ENCODE measurements at places on chromosomes 6 and 20. TPM values are rescaled to one million over a fixed set of nuclear protein-coding genes. Genes with fewer than 3 reads are reported as not detected.

DNA sequence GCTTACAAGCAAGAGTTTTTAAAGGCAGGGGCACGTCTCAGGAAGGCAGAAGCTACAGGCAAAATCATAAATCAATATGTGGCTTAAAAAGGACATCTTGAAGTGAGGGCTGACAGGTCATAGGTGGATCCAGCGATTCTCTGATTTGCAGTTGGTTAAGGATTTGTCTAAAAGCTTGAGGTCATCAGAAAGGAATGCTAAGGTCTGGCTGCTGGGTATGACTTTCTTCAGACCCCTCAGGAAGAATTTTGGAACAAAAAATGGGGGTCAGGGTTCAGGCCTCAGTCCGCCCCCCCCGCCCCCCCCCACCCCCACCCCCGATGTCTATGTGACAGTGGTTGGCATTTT is 261.9 kb downstream of the CDH4 start:
- H3K4me1 ChIP-seq: peaks cover 15% of the 10 kb centered on the region
- no peak overlapping the region for H3K27ac ChIP-seq
- no peaks in the 10 kb centered on the region for H3K27me3 ChIP-seq
- no peaks in the 10 kb centered on the region for H3K36me3 ChIP-seq
- no peak overlapping the region for H3K4me3 ChIP-seq
- DNase-seq: no peak

DNA sequence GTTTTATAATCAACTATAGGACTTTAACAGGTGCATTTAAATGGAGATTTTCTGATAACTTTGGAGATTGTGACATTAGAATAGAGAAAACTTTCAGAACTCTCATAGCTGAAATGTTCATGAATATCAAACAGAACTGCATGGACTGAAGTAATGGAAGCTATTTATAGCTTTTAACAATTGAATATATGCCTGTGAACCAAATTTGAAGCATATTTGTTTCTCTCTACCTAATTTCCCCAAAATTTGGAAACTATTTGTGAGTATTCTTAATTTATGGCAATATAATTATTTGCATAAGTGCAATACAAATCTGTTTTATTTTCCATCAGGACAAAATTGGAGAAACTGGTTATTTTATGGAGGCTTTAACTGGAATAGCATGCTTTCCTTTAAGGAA is 96.6 kb downstream of the PLG start:
- peaks cover 4% of the 10 kb centered on the region for H3K4me1 ChIP-seq
- no peaks in the 10 kb centered on the region for H3K36me3 ChIP-seq
- H3K27ac ChIP-seq: no peak overlapping the region
- no peak overlapping the region for H3K4me3 ChIP-seq
- no peaks in the 10 kb centered on the region for H3K27me3 ChIP-seq

DNA sequence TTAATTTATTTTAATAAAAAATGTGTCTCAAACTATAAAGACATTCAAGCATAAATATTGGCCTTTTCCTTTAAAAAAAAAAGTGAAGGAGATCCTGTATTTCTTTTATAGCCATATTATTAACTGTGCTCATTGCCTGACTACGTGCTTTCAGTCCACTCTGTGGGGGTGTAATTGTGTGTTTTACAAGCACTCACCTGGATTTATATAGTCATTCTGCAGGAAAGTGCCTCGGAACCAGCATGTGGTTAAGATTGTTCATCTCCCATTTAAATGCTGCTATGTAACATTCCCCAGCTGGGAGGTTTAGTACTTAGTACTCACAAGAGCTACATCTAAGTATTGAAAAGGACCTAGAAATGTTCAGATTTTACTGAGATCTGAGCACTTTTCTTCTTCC is 47.9 kb upstream of the SLC22A16 start:
- H3K4me1 ChIP-seq: peaks cover 9% of the 10 kb centered on the region
- no peak overlapping the region for H3K4me3 ChIP-seq
- no peaks in the 10 kb centered on the region for H3K27me3 ChIP-seq

GRCh38 chr6:120966321-120966720 is 368.0 kb downstream of the TBC1D32 start:
- H3K4me1 ChIP-seq: no peaks in the 10 kb centered on the region
- H3K27ac ChIP-seq: no peak overlapping the region
- DNase-seq: no peak
- no peak overlapping the region for H3K4me3 ChIP-seq
- H3K27me3 ChIP-seq: no peaks in the 10 kb centered on the region

- H3K4me3 ChIP-seq: no peak overlapping the region
- no peak overlapping the region for H3K27ac ChIP-seq
- no peaks in the 10 kb centered on the region for H3K36me3 ChIP-seq
- no peak for DNase-seq
These were observed 164.7 kb upstream of the CCN2 start for GRCh38 chr6:132115714-132116366.

- H3K4me1 ChIP-seq: peaks cover 42% of the 10 kb centered on the region
- H3K36me3 ChIP-seq: no peaks in the 10 kb centered on the region
- H3K27ac ChIP-seq: peak overlapping the region; percentile 94
These were observed 116.9 kb downstream of the TTLL2 start for GRCh38 chr6:167441715-167442206.

GRCh38 chr20:25300496-25301170 is 52.7 kb downstream of the PYGB start:
- H3K36me3 ChIP-seq: peaks cover 9% of the 10 kb centered on the region
- H3K27ac ChIP-seq: no peak overlapping the region
- H3K4me1 ChIP-seq: peaks cover 5% of the 10 kb centered on the region
- DNase-seq: peak; percentile 23
- H3K27me3 ChIP-seq: no peaks in the 10 kb centered on the region

DNA sequence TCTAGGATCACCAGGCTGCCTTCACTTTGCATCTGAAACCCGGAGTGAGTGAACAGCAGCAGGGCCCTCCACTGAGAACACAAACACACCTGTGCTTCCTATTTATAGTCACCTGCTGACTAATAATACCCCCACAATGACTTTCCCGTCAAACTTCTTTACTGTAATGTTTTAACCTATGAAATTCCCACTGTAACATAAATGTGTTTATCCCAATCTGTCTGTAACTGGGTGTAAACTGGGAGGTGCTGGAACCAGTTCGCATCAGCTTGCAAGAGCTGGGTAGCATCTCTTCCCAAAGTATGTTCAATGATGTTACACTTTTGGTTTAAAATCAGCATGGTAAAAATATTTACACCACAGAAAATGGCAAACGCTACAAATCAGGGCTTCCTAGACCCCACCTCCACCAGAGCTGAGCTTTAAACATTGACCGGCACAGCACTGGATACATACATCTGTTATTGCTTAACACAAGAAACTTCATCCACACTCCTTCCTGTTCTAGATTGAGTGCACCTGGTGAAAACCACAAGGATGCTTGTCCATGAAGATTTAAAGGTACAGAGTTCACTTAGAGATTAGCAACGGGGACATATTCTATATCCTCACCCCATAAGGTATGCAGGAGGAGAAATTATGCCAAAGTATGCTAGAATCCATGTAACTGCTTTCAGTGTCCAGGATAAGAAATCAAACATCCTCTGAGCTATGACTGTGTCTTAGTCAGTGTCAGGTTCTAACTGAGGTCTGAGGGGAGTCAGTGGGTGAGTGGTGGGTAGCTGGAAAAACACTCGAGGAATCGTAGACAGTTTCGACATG is 79.0 kb downstream of the ALDH8A1 start:
- no peak overlapping the region for H3K4me3 ChIP-seq
- H3K27me3 ChIP-seq: no peaks in the 10 kb centered on the region
- DNase-seq: no peak
- no peaks in the 10 kb centered on the region for H3K4me1 ChIP-seq
- H3K36me3 ChIP-seq: 0 out of 2 replicates have a peak, but pooled peaks cover 3% of the 10 kb centered on the region
- no peak overlapping the region for H3K27ac ChIP-seq

DNA sequence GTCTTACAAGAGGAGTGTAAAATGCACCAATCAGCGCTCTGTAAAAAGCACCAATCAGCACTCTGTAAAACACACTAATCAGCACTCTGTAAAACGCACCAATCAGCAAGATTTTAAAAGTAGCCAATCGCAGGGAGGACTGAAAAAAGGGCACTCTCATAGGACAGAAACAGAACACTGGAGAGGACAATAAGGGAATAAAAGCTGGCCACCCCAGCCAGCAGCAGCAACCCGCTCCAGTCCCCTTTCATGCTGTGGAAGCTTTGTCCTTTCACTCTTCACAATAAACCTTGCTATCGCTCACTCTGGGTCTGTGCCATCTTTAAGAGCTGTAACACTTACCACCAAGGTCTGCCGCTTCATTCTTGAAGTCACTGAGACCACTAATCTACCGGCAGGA is 1.7 kb upstream of the AIG1 start:
- peak; percentile 11 for DNase-seq
- H3K36me3 ChIP-seq: no peaks in the 10 kb centered on the region
- H3K27me3 ChIP-seq: no peaks in the 10 kb centered on the region
- peak overlapping the region; percentile 51 for H3K4me3 ChIP-seq

DNA sequence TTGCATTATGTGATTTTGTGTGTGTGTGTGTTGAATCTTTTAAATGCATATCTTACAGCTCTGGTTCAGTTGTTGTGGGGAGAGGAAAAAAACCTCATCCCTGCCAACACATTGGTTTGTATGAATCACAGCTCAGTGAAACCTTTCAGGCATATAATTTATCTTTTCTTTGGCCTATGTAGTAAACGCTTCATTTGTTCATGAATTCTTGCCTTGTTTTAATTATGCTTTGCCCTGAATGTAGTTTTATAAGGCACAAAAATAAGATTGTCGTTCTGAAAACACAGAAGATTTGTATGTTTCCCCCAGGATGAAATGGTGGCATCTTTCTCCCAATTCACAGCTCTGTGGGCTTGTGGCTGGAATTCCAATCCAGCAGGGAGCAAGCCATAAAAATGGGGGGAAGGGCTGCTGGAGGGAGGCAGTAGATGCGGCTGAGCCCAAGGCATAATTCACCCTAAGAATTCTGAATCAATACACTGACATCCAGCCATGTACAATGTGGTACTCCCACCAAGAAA is 45.1 kb downstream of the BCAS1 start:
- H3K27me3 ChIP-seq: no peaks in the 10 kb centered on the region
- no peaks in the 10 kb centered on the region for H3K36me3 ChIP-seq
- DNase-seq: peak; percentile 11
- H3K4me1 ChIP-seq: peaks cover 5% of the 10 kb centered on the region
- no peak overlapping the region for H3K27ac ChIP-seq
- no peak overlapping the region for H3K4me3 ChIP-seq

- H3K36me3 ChIP-seq: no peaks in the 10 kb centered on the region
- H3K4me3 ChIP-seq: peak overlapping the region; percentile 25
- peaks cover 53% of the 10 kb centered on the region for H3K4me1 ChIP-seq
These were observed 24.7 kb downstream of the GFOD1 start for GRCh38 chr6:13462458-13463327.

DNA sequence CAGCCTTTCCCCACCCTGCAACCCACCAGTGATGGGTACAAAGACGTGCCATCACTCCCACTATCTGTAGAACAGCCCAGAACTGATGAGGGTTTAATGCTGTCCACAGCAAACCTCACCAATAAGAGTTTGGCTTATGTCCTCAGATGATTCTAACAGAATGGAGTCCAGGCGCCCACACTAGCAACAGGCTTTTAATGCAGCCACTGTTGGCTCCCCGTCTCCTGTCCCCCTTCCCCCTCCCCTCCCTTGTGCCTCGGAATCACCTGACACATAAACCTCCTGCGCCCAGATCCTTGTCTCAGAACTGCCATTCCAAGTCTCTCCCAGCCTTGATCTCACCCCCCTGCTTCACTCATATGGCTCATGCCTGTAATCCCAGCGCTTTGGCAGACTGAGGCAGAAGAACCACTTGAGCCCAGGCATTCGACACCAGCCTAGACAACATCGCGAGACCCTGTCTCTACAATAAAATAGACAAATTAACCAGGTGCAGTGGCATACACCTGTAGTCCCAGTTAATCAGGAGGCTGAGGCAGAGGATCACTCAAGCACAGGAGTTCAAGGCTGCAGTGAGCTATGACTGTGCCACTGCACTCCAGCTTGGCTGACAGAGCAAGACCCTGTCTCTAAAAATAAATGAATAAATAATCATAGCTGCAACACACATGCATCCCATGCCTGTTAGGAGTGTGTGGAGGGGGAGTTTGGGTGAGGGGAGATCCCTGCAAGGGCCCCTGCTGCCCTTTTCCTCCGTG is 85.6 kb downstream of the SNX5 start:
- H3K36me3 ChIP-seq: no peaks in the 10 kb centered on the region
- peaks cover 9% of the 10 kb centered on the region for H3K4me1 ChIP-seq
- no peak overlapping the region for H3K4me3 ChIP-seq
- H3K27me3 ChIP-seq: no peaks in the 10 kb centered on the region
- no peak for DNase-seq

- H3K27ac ChIP-seq: no peak overlapping the region
- no peak overlapping the region for H3K4me3 ChIP-seq
- no peaks in the 10 kb centered on the region for H3K4me1 ChIP-seq
- H3K36me3 ChIP-seq: no peaks in the 10 kb centered on the region
- DNase-seq: no peak
- no peaks in the 10 kb centered on the region for H3K27me3 ChIP-seq
These were observed 132.7 kb upstream of the IFNGR1 start for GRCh38 chr6:137351890-137352289.

- H3K4me3 ChIP-seq: no peak overlapping the region
- H3K27me3 ChIP-seq: no peaks in the 10 kb centered on the region
- H3K36me3 ChIP-seq: no peaks in the 10 kb centered on the region
- no peak for DNase-seq
These were observed 11.1 kb upstream of the MAPK13 start for GRCh38 chr6:36119209-36119608.

GRCh38 chr6:158256746-158257424 is 55.4 kb upstream of the TULP4 start:
- no peak for DNase-seq
- H3K27me3 ChIP-seq: no peaks in the 10 kb centered on the region
- no peak overlapping the region for H3K27ac ChIP-seq
- no peak overlapping the region for H3K4me3 ChIP-seq

- H3K27ac ChIP-seq: no peak overlapping the region
- DNase-seq: no peak
- no peaks in the 10 kb centered on the region for H3K27me3 ChIP-seq
- H3K4me1 ChIP-seq: no peaks in the 10 kb centered on the region
These were observed 32.3 kb upstream of the GATA5 start for GRCh38 chr20:62507991-62508640.

PGC gene
- not detected for total RNA-seq

TPD52L1 gene
- 22.8 TPM for total RNA-seq

SYTL3 gene
- 0.07 TPM for total RNA-seq

UBR2 gene
- 20.4 TPM for total RNA-seq

SLA2 gene
- total RNA-seq: 0.62 TPM

SOX18 gene
- total RNA-seq: 0.21 TPM

SSTR4 gene
- not detected for total RNA-seq

NFATC2 gene
- 0.39 TPM for total RNA-seq

HLA-DQB2 gene
- total RNA-seq: not detected

BMP5 gene
- total RNA-seq: 0.07 TPM

GTSF1L gene
- not detected for total RNA-seq

MATN4 gene
- 5.1 TPM for total RNA-seq
